ENCODE measurements at places on chromosomes 11 and 22.

DNA sequence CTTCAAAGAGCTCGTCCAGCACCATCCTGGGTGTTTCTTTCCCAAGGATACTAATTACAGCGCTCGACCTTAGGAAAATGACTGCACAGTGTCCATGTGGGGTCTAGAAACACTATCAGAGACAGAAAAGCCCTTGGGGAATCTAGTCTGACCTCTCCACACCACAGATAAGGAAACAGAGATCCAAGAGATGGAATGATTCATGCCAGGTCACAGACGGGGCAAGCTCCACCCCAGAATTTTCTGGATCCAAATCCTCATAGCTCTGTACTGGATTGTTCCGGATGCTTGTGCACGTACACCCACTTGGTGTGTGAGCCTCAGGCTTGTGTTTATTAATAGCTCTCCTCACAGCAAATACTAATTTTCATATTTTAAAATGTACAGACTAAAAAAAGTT, 11.3 kb downstream of the ABTB2 start:
- no peak for DNase-seq

- no peak for DNase-seq
Observed at GRCh38 chr11:8749202-8749601, 66.6 kb downstream of the RPL27A start.

DNA sequence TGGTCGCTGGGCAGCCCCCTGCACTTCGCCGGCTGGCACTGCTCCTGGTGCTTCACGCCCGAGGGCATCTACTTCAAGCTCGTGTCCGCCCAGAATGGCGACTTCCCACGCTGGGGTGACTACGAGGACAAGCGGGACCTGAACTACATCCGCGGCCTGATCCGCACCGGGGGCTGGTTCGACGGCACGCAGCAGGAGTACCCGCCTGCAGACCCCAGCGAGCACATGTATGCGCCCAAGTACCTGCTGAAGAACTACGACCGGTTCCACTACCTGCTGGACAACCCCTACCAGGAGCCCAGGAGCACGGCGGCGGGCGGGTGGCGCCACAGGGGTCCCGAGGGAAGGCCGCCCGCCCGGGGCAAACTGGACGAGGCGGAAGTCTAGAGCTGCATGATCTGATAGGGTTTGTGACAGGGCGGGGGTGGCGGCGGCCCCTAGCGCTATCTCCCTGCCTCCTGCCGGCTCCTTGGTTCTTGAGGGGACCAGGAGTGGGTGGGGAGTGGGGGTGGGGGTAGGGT, 13.5 kb upstream of the MIEF1 start:
- DNase-seq, result no peak

- DNase-seq, result no peak
Observed at GRCh38 chr11:69825037-69825834, 6.0 kb upstream of the FGF3 start.

- DNase-seq, result no peak
Observed at GRCh38 chr11:17224727-17225126, 16.9 kb upstream of the PIK3C2A start.

DNA sequence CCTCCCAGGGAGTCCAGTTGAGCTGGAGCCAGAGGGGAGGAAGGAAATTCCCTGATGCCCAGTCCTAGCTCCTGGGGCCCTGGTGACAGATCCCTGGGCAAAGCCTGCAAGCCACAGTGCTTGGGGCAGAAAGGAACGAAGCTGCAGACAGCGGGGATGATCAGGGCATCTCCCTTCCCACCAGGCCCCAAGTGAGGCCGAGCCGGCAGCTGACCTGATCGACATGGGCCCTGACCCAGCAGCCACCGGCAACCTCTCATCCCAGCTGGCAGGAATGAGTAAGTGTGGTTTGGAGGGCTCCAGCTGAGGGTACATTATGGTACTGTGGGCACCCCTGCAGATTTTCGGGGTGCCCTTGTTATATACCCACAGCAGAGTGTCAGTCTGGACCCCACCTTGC, 33.5 kb downstream of the TOM1 start:
- no peak for DNase-seq

GRCh38 chr11:8442301-8442700, 151.7 kb downstream of the STK33 start:
- DNase-seq, result no peak

- DNase-seq, result no peak
Observed at GRCh38 chr11:17979770-17980371, 33.0 kb downstream of the SERGEF start.

DNA sequence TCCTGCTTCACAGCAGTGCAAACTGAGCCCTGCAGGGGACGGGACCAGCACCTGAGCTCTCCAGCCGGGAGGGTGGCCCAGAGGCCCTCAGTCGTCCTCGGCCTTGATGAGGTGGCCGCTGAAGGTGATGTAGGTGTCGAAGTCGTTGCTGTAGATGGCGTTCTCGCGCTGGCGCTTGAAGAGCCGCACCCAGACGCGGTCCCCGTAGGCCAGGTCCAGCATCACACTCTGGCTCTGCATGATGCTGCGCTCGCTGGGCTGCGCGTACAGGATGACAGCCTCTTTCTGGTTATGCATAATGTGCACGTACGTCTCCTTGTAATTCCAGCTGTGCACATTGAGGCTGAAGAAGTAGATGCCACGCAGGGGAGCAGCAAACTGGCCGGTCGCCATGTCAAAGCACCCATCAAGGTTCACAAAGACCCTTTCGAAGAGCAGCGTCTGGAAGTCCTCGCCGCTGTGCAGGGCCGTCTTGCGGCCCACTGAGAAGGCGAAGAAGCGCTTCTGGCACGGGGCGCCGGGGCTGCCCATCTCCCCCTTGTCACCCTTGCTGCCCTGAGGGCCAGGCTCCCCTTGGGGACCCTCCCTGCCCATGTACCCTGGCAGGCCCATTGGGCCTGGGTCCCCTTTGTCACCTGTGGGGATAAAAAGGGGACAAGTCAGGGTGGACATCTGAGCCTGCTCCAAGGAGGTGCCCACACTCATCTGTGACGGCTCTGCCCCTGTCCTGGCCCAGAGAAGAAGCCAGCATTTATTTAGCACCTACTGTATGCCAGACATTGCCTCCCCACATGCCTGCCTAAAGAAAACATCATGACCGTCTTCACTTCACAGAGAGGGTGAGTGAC, 5.7 kb downstream of the C1QTNF6 start:
- no peak for DNase-seq

DNA sequence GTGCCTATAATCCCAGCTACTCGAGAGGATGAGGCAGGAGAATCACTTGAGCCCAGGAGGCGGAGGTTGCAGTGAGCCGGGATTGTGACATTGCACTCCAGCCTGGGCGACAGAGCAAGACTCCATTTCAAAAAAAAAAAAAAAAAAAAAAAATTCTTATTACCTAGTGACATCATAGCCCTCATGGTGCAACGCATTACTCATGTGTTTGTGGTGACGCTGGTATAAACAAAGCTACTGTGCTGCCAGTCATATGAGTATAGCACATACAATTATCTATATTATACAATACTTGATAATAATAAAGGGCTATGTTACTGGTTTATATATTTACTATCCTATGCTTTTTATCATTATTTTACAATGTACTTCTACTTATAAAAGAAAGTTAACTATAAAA, 41.2 kb downstream of the OR2AT4 start:
- DNase-seq, result no peak

- no peak for DNase-seq
Observed at GRCh38 chr11:88535916-88536547, 198.5 kb upstream of the CTSC start.

DNA sequence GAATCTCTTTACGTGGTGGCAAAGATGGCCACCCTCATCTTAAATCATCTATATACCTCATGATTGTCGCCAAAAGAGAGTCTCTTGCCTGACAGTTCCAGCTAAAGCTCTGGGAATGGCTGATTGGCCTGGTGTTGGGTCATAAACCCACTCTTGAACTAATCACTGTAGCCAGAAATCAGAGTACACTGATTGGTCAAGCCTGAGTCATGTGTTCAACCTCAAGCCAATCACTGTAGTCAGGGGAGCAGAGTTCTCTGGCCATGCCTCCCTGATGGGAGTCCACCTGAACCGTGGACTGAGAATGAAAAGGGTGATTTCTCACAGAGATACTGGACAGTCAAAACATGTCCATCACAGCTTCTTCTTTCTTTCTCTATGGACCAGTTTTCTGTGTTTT, 45.8 kb downstream of the RCN1 start:
- no peak for DNase-seq

- no peak for DNase-seq
Observed at GRCh38 chr11:47434011-47434786, 8.0 kb upstream of the PSMC3 start.

DNA sequence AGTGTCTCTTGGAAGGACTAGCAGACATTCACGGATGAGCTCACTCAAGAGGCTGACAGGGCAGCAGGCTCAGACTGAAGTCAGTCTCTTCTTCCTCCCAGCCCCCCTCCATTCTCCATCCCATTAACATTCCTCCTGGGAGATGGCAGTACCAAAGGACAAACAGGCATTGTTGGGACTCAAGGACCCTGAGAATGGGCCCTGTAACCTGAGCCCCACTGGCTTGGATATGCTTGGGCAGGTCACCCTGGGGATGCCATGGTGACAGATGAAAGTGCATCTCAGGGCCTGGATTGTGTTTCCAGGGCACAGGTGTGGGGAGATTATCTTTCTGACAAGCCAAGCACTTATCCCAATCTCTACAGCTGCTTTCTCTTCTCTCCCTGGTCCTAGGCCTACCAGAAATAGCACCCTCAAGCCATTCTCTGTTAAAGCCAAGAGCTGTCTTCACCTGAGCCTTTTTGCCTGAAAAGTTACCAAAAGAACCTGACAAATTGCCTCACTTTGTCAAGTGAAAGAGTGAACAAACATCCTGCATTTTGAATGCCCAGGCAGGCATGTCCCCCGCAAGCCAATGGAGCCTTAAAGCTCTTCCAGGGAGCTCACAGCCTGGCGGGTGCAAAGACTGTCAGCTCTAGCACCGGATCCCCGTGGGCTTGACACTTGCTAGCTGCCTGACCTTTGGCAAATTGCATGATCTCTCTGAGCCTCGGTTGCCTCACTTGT, 366.0 kb upstream of the NARS2 start:
- DNase-seq, result no peak

DNA sequence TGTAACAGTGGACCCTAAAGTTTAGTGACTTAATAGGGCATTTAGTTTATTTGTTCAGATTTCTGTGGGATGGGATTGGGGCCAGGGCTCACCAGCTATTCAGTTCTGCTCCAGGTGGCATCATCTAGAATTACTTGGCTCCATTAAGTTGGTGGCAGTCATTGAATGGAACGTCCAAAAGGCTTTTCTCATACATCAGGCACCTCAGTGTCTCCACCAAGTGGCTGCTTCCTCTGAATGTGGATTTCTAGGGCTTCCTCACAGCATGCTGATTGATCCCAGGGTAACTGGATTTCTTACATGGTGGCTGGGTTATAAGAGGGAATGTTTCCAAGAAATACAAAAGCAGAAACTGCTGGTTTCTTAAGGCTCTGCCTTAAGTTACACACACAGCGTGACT, 34.7 kb downstream of the USP47 start:
- no peak for DNase-seq

DNA sequence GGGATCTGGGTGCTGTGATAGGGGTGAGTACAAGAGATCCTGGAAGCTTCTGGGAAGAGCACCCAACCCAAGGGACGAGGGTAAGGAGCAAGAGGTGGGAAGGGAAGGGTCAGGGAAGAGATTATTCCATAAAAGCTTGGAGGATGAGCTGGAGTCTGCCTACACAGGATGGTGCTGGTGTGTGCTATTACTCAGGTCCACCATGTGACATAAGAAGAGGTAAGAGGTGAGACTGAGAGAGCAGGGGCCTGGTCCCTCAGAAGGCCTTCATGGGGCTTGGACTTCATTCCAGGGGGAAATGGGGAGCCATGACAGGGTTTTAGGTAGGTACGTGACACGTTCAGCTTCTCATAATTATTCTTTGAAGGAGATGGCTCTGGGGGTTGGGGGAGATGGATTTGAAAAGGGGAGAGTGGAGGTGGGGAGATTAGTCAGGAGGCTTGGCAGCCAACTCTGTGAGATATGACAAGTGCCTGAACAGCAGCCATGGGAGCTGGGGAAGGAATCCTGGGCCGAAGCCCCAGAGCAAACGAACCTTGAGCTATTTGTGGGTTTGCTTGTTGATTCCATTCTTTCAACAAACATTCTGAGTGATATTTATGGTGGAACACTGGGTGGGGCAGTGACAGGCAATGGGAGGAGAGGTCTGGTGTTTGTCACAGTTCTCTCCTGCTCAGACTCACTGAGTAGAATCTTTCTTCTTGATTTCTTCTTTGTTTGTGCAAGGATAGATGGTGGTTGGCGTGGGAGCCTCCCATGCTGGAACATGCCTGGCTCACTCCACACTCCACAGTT, 11.2 kb upstream of the NCAM1 start:
- no peak for DNase-seq

GRCh38 chr11:130932086-130932712, 15.9 kb upstream of the SNX19 start:
- no peak for DNase-seq

- DNase-seq, result no peak
Observed at GRCh38 chr11:33530815-33531214, 169.8 kb downstream of the C11orf91 start.

DNA sequence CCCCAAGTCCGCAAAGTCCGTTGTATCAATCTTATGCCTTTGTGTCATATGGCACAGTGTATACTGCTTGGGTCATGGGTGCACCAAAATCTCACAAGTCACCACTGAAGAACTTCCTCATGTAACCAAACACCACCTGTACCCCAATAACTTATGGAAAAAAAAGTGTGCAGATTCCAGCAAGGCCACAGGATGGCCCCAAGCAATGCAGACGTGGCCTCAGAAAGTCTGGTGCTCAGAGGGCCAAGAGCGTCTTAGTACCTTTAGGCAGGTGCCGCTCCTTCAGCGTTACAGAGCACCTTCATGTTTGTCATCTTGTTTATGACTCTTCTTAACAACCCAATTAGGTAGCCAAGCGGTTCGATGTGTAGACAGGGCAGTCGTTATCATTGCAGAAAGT, 65.3 kb downstream of the PRDM11 start:
- DNase-seq, result no peak

DNA sequence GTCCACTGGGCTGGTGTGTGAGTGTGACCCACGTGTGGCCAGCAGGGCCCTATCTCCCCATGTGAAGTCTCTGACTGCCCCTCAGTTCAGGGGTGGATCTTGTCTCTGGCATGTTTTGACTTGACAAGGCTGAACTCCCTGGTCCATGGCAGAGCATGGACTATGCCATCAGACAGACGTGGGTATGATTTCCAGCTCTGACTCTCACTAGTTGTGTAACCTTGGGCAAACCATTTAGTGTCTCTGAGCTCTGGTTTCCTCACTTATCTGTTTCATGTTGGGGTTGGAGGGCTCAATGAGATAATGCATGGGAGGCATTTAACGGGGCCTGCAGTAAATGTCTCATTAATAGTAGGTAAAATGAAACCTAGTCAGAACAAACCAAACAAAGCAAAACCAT, 254.5 kb upstream of the NARS2 start:
- DNase-seq, result no peak

All from central memory CD8-positive, alpha-beta T cell (primary cell).